ENCODE measurements at places on chromosomes 2 and 18.

DNA sequence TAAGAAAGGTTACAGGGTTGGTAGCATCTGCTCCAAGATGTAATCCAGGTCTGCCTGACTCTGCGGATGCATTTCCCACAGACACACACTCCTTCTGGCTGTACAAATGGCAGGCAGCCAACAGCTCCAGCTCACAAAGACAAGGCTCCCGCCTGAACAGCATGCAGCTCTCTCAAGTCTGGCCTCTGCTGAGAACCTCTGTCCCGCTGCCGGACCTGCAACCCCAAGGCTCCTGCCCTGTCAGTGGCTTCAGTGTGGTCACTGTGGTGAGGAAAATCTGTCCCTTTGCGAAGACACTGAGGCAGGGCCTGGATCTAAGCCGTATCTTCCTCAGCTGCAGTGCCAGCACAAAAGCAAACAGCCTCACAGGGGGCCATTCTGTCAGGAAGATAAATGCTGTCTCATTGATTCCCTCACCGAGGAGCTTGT, 469.3 kb upstream of the MEX3C start:
- DNase-seq, result no peak

DNA sequence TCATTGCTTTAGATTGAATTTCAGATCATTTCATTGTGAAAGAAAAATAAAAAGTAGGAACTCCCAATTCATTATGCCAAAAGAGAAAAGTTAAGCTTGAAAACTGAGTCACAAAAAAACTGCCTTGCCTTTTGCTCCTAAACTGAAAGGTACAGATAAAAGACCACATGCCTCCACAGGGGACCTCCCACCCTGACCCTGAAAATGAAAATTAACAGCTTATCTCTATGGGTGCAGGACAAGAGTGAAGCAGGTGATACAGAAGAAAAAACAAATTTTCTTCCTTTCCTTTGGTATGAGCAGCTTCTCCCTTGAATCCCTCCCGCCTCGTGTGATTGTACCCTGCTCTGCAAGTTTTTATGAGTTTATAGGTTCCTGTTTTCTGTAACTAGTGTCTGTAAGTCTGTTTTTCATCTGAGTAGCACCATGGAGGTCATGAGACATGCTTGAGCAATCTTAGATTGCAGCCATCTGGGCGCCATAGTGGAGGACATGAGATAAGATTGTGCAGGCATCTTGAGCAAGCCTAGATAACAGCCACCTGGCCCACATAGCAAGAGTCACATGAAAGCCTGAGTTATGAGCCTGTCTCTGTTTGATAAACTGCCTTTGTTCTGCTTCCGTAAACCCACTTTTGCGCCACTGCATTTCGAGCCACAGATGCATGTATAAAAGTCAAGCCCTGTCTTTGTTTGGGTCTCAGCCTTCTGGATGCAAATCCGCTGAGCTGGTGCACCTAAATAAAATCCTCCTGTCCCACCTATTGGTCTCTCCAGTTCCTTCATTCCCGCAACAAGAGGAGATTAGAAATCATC, 56.2 kb upstream of the DYNC1I2 start:
- peak; percentile 1 for DNase-seq

GRCh38 chr18:5628512-5629255, 84.9 kb upstream of the EPB41L3 start:
- DNase-seq, result peak; percentile 32

- DNase-seq, result no peak
These were observed 105.8 kb downstream of the PLB1 start for GRCh38 chr2:28601616-28602015.

DNA sequence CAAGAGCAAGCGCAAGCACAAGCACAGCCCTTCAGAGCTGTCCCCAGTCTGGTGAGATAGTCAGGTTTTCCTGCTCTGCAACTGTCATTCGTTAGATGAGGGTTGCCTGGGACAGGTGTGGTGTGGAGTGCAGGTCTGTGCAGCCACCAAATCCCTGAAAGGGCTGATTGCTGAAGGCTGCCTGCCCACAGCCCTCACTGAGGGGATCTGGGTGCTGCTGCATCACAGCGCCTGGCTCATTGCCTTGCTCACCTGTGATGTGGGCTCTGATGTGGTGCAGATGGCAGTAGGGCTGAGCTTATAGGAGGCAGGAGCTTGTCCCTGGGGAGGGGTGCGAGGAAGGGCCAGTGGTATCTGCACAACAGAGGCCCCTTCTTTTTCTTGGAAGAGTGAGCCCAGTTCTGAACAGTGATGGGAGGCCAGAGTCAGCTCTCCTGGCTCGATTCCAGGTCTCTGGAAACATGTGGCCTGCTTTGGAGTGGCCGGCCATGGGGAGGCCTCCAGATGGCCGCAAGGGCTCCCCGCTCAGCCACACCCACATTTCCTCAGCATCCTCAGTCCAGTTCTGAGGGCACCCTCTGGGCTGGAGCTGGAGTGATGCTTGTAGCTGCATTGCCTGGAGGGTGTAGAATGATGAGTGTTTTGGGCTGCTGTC, 11.4 kb downstream of the UBE2F start:
- no peak for DNase-seq

- DNase-seq, result no peak
These were observed 32.5 kb upstream of the CD28 start for GRCh38 chr2:203673933-203674332.

DNA sequence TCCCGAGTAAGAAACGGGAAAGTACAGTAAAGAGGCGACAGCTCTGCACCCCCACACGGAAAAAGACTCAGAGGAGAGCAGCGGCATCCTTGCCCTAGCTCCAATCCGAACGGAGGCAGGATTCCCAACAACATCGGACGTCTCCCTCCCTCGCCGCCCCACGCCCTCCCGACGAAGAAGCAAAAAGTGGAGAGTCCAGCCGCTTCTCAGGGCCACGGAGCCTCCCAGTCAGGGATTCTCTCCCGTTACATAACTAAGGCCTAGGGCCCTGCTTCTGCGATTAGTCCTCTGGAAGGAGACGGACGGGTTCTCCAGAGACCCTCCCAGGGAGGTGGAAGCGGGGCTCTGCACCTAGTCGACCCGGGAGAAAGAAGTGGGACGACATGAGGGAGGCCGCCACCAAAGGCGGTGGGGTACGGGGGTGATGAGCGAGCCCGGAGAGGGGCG, 587 bp downstream of the SUMO1 start:
- DNase-seq, result peak; percentile 69

DNA sequence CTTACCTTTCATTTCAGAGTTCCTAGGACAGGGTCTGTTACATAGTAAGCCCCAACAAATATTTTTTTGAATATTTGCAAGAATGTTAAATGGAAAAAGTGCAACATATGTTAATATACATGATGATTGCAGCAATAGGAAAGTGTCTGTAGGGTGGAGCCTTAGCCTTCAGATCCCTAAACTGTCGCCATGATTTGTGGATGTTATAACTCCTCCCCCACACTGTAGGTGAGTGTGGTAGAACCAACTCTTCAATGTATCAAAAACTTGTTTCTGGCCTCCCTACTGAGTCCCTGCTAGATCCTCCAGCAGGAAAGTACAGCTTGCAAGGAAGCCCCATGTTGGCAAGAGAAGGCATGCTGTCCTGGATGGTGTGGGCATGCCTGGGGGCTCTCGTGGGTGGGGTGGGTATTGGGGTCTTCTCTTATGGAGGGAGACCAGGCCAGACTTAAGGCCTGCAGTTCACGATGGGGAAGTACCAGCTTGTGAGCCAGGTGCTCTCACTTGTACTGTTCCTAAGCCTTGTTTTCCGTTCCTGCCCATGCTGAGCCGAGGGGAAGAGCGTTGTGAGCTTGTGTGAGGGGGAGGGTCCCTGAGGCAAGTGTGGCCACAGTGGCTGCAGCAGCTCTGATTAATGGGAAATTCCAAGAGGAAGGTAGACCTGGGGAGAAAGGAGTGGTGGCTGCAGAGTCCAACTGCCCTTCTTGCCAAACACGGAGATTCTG, 11.4 kb downstream of the FHOD3 start:
- peak; percentile 7 for DNase-seq

DNA sequence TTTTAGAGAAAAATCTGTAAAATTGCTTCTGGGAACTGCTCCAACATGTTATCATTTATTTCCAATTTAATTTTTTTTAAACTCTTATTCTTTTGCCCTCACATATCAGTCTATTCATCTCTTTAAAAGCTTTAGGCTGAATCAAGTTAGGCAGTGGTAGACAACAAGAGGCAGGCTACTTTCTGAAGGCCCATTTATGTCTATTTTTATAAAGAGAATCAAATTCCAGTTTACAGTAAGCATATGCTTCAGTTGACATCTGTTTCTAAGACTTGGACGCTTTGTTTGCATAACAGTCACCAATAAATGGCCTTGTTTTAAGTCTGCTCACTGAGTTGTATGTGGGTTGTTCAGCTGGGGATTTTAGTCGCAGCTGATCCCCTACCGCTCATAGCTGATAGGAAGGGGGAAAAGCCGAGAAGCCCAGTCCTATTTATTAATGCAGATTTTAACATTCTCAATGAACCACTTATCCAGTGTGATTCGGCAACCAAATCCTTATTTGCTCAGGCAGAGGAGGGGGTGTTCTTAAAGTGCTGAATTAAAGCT, 260.4 kb upstream of the SIX3 start:
- no peak for DNase-seq

GRCh38 chr2:71004857-71005256, 10.2 kb upstream of the TEX261 start:
- no peak for DNase-seq

GRCh38 chr2:225697936-225698335, 298.4 kb downstream of the NYAP2 start:
- DNase-seq, result no peak

GRCh38 chr2:236177967-236178889, 10.0 kb upstream of the GBX2 start:
- peak; percentile 88 for DNase-seq

DNA sequence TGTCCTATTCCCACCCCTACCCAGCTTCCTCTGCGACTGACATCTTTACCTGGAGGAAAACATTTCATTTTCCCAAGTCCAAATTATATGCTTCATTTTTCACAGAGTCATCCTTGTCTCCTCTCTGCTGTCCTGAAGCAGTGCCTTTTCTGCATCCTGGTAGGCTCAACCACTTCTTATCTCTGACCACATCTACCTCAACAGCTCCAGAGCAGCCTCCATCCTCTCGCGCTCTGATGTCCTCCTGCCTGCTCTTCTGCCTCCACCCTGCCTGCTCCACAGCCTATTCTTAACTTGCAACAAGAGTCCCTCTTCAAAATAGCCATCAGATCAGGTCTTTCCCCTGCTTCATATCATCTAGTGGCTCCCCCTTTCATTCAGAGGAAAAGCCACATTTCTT, 457.1 kb downstream of the PARD3B start:
- no peak for DNase-seq

GRCh38 chr2:118699447-118700175, 147.8 kb downstream of the EN1 start:
- no peak for DNase-seq

DNA sequence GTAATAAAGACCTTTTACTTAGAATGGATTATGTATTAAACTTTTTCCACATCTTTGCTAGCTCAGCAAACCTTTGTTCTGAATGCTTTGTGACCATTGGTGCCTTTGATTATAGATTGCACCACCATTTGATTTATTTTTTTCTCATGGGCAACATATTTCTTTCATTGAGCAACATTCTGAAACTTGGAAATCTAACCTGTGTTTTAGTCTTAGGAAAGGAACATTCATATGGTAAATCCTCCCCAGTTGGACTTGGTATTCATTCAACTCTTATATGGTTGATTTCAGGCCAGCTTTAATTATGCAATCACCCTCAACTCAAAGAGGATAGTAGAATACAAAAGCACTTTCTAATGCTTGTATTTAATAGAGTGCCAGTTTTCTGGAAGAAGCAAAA, 1077.9 kb upstream of the ZEB2 start:
- no peak for DNase-seq

- DNase-seq, result peak; percentile 54
These were observed 49.5 kb downstream of the C2orf42 start for GRCh38 chr2:70141212-70141901.

DNA sequence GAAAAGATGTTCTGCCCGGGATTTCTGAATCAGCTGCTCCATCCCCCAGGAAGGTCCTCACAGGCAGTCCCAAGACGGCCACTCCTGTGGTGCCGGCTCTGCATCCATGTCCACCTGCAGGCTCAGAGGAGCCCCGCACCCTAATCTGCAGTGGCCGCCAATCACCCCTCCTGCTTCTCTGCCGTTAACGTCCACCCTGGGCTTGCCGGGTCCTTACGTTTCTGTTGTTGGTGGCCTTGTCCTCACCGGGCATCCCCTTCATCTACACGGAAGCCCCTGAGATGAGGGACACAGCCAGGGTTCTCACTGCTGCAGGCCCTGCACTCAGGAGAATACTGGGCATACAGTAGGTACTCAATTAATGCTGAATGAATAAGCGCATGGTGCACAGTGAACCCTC, 131.5 kb upstream of the SNTG2 start:
- DNase-seq, result no peak

- DNase-seq, result peak; percentile 90
These were observed 178.2 kb downstream of the ANAPC1 start for GRCh38 chr2:111705711-111706336.

GRCh38 chr18:62771494-62772270, 56.3 kb downstream of the PHLPP1 start:
- DNase-seq, result no peak

DNA sequence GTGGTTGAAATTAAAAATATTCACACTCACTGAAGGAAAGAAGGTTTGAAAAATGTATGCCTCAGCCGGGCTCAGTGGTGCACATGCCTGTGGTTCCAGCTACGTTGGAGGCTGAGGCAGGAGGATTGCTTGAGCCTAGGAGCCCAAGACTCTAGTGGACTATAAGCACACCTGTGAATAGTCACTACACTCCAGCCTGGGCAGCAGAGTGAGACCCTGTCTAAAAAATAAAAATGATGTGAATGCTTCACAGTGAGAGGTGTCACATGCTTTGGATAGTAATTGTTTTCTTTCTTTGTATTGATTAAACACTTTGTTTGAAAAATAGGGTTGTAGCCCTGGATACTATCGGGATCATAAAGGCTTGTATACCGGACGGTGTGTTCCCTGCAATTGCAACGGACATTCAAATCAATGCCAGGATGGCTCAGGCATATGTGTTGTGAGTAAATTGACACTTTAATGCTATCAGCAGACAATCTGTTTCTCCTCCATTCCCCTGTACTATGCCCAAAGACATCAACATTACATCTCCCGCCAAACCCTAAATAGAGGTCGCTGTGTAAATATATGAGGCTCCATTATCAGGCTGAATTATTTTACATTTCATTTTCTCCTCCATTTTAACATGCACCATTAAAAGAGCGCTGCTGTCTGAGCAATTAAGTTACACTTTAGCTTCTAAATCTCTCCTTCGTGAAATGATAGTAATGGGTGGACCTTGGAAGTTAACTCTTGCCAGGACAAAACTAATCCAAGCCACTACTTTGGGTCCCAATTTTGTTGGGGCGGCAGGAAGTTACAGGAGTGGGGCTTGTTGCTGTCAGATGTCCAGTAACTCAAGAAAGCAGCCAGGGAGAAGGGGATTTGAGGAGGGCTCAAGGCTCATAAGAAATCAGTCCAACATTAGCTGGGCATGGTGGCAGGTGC, 138.3 kb upstream of the TTC39C start:
- DNase-seq, result no peak

Measured in dermis blood vessel endothelial cell (primary cell).